Ascending aorta (tissue), 2 donors: ENCODE measurements at places on chromosomes 6 and 20. TPM values are rescaled to one million over a fixed set of nuclear protein-coding genes. Genes with fewer than 3 reads are reported as not detected.
A peak's percentile ranks its signal among the peaks of the same experiment; 100 is the strongest.

GRCh38 chr6:53066077-53066417, 843 bp downstream of the FBXO9 start:
- peak overlapping the region; percentile 95 for H3K27ac ChIP-seq
- H3K4me3 ChIP-seq, result peak overlapping the region; percentile 97
- H3K4me1 ChIP-seq, result no peaks in the 10 kb centered on the region
- DNase-seq, result peak; percentile 73
- no peaks in the 10 kb centered on the region for H3K36me3 ChIP-seq

DNA sequence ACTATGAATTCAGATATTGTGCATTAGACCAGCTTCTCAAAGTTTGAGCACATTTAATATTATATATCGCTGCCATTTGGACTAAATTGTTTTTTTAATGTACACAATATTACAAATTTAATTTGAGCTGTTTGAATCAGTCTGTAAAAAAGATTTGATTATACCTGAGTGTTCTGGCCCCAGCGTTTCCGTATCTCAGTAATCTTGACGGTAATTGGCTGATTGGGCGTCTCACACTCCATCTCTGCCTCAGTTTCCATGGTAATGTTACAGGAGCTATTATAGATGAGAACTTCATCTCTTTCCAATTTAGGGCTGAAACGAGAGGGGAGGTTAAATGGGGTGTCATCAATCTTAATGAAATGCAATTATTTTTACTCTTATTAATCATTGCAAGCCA, 77.3 kb downstream of the PKHD1 start:
- no peaks in the 10 kb centered on the region for H3K4me1 ChIP-seq
- no peak for DNase-seq
- no peaks in the 10 kb centered on the region for H3K27me3 ChIP-seq
- H3K4me3 ChIP-seq, result no peak overlapping the region

Gene PLEKHG1
- total RNA-seq, result 10.7 TPM

Gene PPP1R14C
- not detected for total RNA-seq

Gene TMEM151B
- total RNA-seq, result not detected
